ENCODE measurements at places on chromosomes 11 and 22.

DNA sequence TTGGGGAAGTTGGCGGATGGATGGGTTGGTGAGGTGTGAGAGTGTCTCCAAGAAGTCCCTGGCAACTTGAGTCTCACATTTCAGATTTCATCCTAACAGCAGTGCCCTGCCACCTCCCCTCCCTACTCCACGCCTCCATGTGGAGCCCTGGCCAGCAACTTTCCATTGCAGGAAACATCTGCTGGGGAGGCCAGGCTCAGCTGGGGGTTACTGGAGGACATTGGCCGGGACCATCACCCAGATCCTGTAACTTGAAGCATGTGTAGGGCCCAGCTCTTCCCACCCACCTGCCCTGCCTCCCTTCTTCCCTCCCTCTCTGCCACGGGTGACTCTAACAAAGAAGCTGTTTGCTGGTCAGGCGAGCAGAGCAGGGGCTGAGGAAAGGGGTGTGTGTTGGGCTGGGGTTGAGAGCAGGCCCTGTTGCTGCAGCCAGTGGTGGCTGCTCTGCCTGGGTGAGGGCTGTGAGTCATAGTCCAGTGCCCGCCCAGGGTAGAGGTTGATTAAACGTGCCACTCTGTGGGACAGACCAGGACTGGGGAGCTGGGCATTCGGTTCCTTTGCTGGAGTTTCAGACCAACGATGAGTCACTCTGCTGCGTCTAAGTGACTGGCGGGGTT lies 64.0 kb downstream of the SCN3B start:
- DNase-seq: no peak

DNA sequence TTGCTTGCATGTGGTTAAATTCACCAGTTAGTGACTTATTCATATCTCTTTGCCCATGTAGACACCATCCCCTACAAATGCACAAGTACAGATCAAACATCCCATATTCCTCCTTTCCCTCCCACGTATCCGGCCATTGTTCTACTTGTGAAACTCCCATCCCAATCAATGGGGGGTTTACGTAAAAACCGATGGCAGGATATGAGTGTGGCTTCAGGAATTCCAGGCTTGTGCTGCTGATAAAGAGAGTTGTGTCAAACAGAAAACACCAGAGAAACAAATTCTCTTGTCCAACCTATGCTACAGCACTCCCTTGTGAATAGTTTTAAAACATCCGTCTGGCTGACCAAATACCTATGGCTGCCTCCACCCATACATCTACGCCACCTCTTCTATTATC lies 15.5 kb downstream of the FLI1 start:
- no peak for DNase-seq

DNA sequence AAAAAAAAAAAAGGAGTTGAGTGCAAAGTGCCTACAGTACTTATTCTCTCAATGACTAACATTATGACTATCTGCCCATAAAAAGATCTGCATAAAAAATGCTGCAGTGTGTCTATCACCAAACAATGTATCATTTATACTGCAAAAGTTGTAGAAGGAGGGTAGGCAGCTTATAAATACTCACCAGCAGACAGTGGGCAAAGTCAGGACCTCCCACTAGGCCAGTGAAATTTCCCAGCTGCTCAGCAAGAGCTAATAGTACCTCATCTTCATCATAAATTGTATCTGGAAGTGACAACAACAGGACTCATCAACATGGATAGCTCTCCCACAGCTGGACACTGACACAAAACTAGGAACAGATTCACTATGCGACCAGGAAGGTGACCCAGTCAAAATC lies 1.6 kb downstream of the PPP2R1B start:
- no peak for DNase-seq

- DNase-seq: no peak
Measured at GRCh38 chr11:128200467-128200866, 386.9 kb downstream of the ETS1 start.

DNA sequence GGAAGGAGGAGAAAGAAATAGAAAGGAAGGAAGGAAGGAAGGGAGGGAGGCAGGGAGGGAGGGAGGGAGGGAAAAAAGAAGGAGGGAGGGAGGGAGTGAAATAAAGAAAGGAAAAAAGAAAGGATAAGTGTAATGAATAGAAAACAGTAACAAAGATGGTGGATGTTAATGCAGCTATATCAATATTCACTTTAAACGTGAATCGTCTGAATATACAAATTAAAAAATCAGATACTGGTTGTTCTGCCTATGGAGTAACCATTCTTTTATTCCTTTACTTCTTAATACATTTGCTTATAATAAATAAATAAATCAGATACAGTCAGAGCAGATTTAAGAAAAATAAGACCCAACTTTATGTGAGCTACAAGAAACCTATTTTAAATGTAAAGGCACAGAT lies 1520.4 kb downstream of the TBC1D22A start:
- no peak for DNase-seq

DNA sequence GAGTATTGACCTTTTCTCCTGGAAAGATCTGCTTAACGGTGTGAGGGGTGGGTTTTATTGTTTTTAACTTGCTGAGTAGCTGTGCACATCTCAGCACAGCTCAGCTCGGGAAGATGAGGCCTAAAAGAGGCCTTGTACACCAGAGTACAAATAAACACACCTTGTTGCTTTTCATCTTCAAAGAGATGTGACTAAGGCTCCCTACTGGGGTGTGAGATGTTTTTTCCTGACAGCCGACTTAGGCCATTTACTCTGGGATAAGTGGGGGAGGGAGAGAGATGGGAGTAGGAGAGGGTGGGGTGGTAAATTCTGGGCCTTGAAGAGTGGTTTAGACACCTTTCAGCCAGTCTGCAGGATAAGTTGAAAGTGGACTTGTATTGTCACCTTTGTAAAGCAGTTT lies 2.9 kb downstream of the LDLRAD3 start:
- DNase-seq: no peak

DNA sequence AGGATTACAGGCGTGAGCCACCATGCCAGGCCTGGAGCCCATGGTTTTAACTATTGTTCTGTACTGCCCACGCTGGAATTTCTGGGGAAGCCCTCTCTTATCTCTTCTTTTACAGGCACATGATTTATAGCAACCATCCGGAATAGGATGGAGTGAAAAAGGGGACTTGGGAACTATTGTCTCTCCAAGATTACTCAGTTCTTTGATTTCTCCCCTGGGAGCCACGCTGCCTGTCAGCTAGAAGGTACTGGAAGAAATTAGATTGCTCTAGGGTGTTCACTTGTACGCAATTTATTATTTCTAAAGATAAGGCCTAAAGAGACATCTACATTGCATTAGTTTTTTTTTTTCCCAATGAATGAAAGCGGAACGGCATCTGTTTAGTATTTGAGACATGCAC lies 65.6 kb upstream of the PTPRJ start:
- no peak for DNase-seq

GRCh38 chr11:71420455-71421241 lies 27.5 kb downstream of the DHCR7 start:
- peak; percentile 30 for DNase-seq

- DNase-seq: peak; percentile 47
Measured at GRCh38 chr22:22110548-22111266, 128.1 kb upstream of the TOP3B start.

DNA sequence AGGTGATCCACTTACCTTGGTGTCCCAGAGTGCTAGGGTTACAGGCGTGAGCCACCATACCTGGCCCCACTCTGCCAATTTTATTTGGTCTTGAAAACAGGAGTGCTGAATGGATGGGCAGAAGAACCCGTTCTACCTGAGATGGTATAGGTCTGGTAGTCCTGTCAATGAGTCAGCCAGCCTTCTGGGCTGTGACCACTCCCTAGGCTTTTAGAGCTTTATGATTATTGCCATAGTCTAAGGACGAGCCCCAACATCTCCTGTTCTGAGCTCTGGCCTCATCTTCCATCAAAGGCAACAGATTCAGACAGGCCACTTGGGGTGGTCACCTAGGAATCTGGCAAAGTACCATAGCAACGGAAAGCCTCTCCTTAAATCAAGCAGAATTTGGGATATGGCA lies 11.5 kb downstream of the ZDHHC5 start:
- DNase-seq: no peak

GRCh38 chr11:16784097-16784496 lies 45.6 kb downstream of the C11orf58 start:
- DNase-seq: no peak

DNA sequence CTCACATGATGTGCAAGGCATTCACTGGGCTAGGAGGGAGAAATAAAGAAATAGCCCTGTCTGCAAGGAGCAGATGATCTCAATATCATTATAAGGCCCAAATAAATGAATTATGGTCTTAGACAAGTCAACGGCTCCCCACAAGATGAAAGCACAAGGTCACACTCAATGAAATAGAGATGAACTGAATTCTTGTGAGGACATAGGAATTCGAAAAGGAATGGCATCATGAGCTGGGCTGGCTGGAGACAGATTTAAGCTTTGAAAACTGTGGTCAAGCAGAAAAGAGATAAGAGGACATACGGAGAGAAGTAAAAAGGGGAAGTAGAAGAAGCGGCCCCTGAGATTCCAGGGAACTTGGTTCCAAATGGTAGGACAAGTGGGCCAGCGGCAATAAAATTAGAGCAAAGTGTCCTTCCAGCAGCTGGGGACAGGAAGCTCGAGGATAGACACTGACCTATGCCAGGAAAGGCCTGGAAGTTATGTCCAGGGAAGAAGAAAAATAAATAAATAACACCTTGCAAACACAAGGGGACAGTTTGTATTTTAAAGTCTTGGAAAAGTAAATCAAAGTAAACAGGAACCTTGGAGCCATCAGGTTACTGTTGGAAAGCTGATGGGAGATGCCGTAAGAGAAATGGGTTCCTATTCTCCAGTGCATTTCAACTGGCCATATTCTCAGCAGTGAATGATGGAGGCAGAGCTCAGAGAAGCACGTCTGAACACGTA lies 37.8 kb downstream of the GALNT18 start:
- DNase-seq: no peak

GRCh38 chr22:42645938-42646568 lies 3.1 kb downstream of the CYB5R3 start:
- no peak for DNase-seq

DNA sequence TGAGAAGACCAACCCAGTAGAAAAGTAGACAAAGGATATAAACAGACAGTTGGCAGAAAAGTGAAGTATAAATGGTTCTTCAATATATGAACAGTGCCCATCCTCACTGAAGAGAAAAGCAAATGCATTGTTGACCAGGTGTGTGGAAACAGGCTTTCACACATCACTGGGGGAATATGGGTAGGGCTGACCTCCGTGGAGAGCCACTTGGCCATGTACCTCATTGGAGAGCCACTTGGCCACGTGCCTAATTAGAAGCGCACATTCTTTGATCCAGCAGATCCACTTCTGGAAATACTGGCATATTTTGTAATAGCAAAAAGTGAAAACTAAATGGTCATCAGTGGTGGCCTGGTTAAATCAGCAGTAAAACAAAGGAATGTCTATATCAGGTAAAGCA lies 43.2 kb downstream of the PPP6R3 start:
- no peak for DNase-seq

DNA sequence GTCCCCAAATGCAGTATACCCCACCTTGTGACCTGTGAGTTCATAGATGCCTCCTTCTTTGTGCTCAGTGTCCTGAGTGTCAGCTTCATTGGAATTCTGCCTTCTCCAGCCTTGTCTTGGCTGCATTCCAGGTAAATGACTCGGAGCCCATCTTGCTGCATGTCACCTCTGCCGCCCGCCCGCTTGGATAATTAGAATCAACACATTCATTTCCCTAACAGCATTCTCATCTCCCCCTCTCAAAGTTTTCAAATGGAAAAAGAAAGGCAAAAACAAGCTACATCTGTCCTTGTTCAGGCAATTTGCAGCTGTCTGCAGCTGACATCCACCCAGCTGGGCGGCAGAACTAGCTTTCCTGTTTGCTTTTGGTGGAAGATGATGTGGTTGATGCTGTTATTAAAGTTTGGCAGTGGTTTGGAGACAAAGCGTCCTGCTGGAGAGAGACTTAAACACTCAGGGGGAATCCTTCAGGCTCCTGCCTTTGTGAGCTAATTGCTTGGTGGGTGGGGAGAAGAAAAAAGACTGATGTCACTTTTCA lies 198.8 kb upstream of the SEZ6L start:
- no peak for DNase-seq

GRCh38 chr11:61567286-61568061 lies 13.4 kb downstream of the SYT7 start:
- peak; percentile 69 for DNase-seq

- peak; percentile 60 for DNase-seq
Measured at GRCh38 chr11:1570896-1571759, 943 bp downstream of the DUSP8 start.

- DNase-seq: no peak
Measured at GRCh38 chr11:20008190-20008870, 151.9 kb downstream of the DBX1 start.

- no peak for DNase-seq
Measured at GRCh38 chr11:62260261-62260953, 9.6 kb upstream of the SCGB2A2 start.

- DNase-seq: no peak
Measured at GRCh38 chr11:126607374-126607773, 251.9 kb downstream of the ST3GAL4 start.

- no peak for DNase-seq
Measured at GRCh38 chr11:132913886-132914285, 618.4 kb downstream of the OPCML start.

DNA sequence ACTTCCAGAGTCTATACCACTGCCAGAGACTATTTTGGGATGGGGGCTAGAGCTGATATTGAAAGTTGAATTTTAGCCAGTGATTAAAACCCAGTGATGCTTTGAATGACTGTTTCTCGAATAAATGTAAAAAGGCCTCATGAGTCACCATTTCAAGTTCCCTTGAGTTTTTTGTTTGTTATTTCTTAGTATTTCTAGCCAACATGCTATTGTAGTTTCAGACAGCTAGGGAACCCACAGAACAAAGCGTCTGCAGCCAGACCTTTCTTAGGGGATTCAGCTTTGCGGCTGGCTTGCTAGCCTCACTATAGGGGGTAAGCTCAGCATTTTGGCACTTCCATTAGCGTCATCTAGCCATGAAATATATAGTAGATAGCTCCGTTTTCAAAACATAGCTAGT lies 66.5 kb downstream of the DBX1 start:
- DNase-seq: no peak

DNA sequence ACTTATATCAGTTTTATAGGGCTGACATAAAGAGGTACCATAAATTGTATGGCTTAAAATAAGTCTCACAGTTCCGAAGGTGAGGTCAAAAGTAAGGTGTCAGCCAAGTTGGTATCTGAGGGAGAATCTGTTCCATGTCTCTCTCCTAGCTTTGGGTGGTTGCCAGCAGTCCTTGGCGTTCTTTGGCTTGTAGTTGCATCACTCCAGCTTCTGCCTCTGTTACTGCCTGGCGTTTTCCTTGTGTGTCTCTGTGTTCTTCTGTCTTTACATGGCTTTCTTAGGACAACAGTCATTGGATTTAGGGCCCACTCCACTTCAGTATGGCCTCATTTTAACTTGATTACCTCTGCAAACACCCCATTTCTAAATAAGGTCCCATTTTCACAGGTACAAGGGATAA lies 16.7 kb downstream of the MMP7 start:
- DNase-seq: no peak
